Activated CD4-positive, alpha-beta T cell treated with anti-CD3 and anti-CD28 coated beads for 1 hour (primary cell): ENCODE measurements at places on chromosomes 3 and 15.
A peak's percentile ranks its signal among the peaks of the same experiment; 100 is the strongest.

GRCh38 chr15:54109014-54109413 lies 130.8 kb downstream of the UNC13C start:
- DNase-seq: no peak

- DNase-seq: no peak
These were observed 148.3 kb downstream of the LRRC28 start for GRCh38 chr15:99399618-99400017.

- no peak for DNase-seq
These were observed 230.8 kb downstream of the RBMS3 start for GRCh38 chr3:29511701-29512100.

DNA sequence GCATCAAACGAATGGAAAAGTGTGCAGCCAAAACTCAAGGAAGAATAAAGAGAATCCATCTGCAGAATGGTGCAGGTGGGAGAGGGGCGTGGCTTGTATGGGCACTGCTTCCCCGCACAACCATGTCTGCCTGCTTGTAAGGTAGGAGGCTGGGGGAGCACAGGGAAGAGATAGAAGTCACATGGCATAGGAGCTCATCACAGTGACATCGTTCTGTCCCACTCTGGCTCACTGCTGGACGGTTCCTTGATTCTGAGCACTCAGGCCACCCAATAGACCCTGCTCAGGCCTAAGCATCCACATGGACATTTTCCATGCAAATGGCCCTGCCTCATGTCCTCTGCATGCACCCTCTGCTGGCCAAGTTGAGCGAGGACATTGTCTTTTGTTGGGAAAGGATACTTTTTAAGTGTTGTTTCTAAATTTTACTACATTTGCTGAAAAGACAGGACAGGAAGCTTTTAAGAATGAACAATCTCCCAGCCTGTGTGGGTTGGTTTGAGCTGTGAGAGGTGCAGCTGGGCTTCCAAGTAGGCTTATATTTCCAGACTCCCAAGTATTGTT lies 3.1 kb downstream of the MYLK start:
- no peak for DNase-seq

- DNase-seq: no peak
These were observed 680.8 kb downstream of the GBE1 start for GRCh38 chr3:81080608-81081007.

GRCh38 chr3:190180268-190180667 lies 59.6 kb upstream of the P3H2 start:
- DNase-seq: no peak

- no peak for DNase-seq
These were observed 151.5 kb downstream of the ALCAM start for GRCh38 chr3:105518203-105518602.

GRCh38 chr3:45414341-45414740 lies 26.0 kb downstream of the LARS2 start:
- no peak for DNase-seq

- no peak for DNase-seq
These were observed 35.1 kb upstream of the THSD4 start for GRCh38 chr15:71080166-71080565.

GRCh38 chr3:189353988-189354889 lies 182.5 kb downstream of the TPRG1 start:
- DNase-seq: no peak

DNA sequence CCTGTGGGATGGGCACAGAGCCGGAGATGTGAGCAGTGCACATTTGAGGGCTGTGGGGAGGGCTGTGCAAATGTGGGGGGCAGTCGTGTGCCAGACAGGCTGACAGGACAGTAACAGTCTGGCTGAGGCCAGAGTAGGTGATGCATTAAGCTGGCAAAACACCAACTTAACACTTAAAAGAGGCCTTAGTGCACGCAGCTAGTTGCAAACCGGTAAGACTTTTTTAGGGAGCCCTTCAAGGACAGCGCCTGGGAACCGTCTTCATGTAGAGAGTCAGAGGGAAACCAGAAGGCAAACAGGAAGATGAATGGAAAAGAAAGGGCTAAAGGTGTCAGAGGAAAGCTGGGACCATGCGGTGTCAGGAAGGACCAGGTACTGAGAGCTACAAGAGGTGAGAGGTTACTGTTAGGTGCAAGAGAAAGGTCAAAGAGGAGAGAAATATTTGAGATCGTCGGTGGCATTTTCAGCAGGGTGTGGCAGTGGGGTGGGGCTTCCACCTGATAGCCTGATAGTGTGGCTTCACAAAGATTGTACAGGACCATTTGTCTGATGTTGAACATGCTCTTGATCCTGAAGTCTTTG lies 30.0 kb upstream of the CHD2 start:
- no peak for DNase-seq

- no peak for DNase-seq
These were observed 231.6 kb downstream of the SNRPN start for GRCh38 chr15:25186411-25186810.

DNA sequence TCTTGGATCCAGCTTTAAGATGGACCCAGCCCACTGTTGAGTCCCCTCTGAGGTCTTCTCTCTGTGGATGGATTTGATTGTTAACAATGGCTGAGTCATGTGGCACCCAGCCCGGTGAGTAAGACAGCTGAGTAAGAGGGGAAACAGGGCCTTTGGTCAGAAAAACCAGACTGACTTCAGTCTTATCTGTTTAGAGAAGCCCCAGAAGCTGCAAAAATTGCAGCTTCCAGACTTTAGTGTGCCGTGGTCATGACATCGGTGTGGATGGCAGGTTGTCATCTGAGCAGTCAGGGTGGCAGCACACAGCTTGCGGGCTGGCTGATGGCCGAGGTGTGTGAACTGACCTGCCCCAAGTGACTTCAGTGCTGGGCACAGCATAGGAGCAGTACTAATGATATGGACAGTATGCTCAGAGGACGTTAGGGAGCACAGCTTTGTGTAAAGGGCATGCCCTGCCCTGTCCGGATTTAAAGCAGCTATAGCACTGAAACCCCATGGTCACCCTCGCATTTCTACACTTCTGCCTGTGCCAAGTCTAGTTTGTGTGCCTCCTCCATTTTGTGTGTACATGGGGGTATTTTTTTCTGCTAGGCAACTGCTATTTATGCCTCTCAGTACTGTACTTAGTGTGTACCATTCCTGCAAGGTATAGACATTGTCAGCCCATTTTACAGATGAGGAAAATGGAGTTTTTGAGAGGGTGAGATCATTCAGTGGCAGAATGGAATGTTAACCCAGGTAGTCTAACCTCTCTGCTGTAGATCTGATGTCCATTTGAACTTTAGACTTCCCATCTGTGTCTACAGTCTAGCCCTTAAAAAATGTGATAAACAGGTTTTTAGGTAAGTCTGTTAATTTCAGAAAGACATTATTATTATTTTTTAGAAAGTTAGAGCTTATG lies 44.4 kb downstream of the FLNB start:
- no peak for DNase-seq

GRCh38 chr3:127106456-127106855 lies 86.5 kb upstream of the PRR23E start:
- DNase-seq: no peak

DNA sequence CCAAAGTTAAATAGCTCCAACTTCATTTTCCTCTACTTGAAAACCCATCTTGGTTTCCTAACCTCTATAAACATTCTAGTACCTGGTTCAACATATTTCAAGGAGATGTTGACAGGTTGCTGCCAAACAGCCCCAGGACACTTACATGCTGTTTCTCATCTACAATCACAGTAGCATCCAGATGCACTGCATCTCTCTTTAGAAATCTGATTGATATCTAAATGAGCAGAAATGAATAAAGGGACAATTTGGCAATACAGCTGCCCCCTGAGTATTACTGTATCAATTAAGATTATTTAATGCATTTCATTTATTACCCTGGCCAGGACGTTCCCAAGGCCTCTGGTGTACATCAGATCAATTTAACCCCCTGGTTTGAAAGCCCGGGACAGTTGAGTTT lies 74.0 kb downstream of the SSR3 start:
- no peak for DNase-seq

- DNase-seq: peak; percentile 11
These were observed 28.1 kb downstream of the ZNF589 start for GRCh38 chr3:48268936-48269561.
